Activated CD4-positive, alpha-beta T cell treated with anti-CD3 and anti-CD28 coated beads, Interleukin-2, Interleukin-4, amounts not matched to agents 100 ng/mL and 50 ng/mL, durations not matched to agents 16 hours and 8 hours (primary cell): ENCODE measurements at places on chromosomes 3 and 15.

DNA sequence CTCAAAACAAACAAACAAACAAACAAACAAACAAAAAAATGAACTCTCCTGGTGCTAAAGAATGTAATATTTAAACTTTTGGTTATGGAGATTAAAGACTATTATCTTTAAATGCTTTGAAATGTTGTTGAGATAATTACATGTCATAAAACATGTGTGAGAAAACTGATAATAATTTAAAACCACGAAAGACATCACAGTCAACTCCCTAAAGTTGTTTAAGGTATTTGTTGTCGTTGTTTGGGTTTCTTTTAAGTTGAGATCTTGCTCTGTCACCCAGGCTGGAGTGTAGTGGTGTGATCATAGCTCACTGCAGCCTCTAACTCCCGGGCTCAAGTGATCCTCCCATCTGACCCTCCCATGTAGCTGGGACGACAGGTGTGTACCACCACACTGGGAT, 12.0 kb downstream of the EFCAB12 start:
- DNase-seq: no peak

DNA sequence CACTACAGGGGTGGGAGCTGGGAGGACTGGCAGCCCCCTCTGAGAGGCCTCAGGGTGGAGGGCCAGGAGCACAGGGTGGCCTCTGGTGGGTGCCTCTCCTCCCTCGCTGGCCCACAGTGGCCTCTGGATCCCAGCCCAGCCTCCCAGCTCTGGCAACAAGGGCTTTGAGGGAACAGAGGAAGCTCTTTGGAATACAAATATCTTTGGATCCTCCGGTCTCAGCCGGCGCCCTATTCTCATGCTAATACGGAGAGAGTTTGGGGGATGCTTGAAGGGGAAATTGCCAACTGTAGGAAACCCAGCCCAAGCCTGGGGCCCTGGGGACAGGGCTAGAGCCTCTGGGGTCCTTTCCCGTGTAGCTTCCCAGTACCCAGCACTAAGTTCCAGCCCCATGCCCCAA, 33.4 kb upstream of the INSYN1 start:
- no peak for DNase-seq

DNA sequence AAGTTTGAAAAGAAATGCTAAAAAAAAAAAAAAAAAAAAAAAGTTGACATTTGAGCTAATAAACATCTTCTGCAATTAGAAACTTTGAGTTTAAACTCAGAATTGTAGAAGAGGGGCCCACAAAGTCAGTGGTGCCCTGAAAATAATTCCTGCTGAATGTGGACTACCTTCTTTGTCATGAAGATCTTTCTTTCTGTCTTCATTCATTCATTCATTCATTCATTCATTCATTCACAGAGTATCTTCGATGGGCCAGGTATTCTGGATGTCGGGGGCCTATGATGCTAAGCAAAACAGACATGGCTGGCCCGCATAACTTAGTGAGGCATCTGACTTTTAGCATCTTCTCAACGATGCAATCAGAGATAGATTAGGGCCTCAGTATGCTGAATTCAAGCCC, 24.6 kb downstream of the ETV5 start:
- no peak for DNase-seq

DNA sequence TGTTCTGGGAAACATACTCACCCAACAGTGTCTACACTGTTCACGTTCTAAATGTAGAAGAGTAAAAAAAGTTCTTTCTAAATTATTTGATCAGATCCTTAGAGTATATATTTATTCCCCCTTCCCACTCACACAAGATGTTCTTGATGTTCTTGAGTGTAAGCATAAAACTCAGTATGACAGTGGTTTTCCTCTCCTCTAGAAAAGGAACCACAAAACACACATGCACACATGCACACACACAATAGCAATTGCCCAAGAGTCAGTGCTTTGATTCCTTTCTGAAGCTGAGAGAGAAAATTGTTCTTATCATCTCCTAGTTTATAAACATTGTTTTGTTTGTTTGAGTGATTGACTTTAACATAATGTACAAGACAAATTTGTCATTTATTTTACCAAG, 123.2 kb upstream of the PHLDB2 start:
- no peak for DNase-seq

GRCh38 chr3:195729476-195730251, 8.9 kb downstream of the MUC20 start:
- no peak for DNase-seq

- DNase-seq: no peak
Measured at GRCh38 chr3:48555231-48555948, 1.2 kb downstream of the PFKFB4 start.

- DNase-seq: no peak
Measured at GRCh38 chr3:5576277-5577011, 388.9 kb downstream of the EDEM1 start.

DNA sequence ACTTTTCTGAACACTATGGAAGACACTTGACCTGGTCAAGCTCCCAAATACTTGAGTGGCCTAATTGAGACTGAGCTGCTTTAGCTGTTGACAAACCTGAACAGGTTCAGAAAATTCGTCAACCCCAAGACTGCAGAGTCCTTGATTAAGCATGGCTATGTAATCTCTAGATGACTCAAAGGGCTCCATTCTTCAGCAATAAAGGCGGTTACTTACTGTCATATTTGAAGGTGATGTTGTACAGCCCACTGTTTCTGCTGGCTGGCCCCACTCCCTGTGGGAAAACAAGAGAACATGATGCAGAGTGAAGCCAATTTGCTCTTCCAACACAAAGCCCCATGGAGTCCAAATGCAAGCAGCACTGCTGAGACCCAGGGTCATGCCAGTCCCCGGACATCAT, 45.1 kb downstream of the IL17RD start:
- DNase-seq: no peak

- no peak for DNase-seq
Measured at GRCh38 chr3:132629928-132630327, 29.7 kb downstream of the ACAD11 start.

GRCh38 chr15:78938658-78939488, 6.0 kb downstream of the CTSH start:
- peak; percentile 73 for DNase-seq

GRCh38 chr3:110758208-110758607, 313.4 kb upstream of the NECTIN3 start:
- DNase-seq: no peak

GRCh38 chr3:121624147-121624899, 31.1 kb downstream of the FBXO40 start:
- no peak for DNase-seq

DNA sequence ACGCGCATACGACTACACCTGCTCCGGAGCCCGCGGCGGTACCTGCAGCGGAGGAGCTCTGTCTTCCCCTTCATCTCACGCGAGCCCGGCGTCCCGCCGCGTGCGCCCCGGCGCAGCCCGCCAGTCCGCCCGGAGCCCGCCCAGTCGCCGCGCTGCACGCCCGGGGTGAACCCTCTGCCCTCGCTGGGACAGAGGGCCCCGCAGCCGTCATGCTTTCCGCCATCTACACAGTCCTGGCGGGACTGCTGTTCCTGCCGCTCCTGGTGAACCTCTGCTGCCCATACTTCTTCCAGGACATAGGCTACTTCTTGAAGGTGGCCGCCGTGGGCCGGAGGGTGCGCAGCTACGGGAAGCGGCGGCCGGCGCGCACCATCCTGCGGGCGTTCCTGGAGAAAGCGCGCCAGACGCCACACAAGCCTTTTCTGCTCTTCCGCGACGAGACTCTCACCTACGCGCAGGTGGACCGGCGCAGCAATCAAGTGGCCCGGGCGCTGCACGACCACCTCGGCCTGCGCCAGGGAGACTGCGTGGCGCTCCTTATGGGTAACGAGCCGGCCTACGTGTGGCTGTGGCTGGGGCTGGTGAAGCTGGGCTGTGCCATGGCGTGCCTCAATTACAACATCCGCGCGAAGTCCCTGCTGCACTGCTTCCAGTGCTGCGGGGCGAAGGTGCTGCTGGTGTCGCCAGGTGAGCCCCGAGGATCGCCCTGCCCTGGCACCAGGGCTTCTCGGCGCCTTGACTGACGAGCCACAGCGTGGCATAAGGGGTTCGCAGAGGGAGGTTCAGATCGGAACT, 420 bp downstream of the SLC27A2 start:
- peak; percentile 59 for DNase-seq

DNA sequence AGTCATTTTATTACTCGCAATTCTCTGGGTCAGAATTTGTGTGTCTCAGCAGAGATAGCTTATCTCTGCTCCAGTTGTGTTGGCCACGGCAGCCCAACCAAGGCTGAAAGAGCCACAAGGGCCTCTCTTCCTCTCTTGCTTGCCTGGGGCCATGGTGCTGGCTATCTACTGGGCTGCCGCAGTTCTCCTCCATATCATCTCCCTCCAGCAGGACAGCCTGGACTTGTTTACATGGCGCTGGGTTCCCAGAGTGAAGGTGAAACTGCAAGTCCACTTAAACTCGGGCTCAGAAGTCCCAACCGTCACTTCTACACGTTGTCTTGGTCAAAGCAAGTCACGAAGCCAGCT, 134.8 kb downstream of the UACA start:
- DNase-seq: no peak

DNA sequence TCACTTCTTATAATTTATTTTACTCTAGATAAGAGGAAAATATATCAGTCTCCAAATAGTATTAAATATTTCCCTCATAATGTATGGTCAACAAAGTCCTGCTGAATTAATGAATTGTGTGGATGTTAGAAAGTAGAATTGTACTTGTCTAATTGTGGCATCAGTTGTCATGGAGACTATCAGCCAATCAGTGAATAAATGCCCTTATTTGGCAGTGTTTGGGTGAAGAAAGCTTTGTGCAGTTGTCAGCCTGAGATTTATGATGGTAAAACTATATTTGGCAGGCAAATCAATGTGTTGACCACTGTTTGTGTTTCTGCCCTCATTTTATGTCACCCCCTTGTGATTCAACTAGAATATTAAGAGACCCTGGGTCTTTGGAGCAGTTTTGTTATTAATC, 293.6 kb upstream of the MDFIC2 start:
- DNase-seq: no peak

- no peak for DNase-seq
Measured at GRCh38 chr3:16313886-16314645, 49.1 kb downstream of the OXNAD1 start.

DNA sequence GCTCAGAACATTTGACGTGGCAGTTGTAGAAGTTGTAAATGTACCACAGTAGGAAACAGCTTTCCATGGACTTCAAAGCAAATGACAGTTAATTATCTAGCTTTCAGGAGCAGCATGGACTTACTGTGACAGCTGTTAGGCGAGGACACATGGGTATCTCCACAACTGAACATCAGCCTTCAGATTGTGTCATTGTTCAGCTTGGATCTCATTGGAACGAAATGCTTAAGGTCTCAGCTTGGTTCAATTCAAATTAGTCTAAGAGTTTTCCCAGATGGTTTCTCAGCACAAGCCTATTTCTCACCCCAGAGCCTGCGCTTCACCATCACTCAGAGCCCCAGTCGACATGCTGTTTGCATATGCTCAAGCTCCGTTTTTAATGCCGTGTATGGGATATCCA, 21.1 kb upstream of the GYG1 start:
- DNase-seq: no peak

GRCh38 chr15:101255615-101256241, 3.9 kb upstream of the CHSY1 start:
- DNase-seq: no peak

- DNase-seq: no peak
Measured at GRCh38 chr3:48997714-48998637, 7.9 kb downstream of the P4HTM start.

GRCh38 chr3:42019953-42020260, 58.0 kb upstream of the ULK4 start:
- no peak for DNase-seq
